ENCODE measurements at places on chromosomes 11 and 22. TPM values are rescaled to one million over a fixed set of nuclear protein-coding genes. Genes with fewer than 3 reads are reported as not detected.

DNA sequence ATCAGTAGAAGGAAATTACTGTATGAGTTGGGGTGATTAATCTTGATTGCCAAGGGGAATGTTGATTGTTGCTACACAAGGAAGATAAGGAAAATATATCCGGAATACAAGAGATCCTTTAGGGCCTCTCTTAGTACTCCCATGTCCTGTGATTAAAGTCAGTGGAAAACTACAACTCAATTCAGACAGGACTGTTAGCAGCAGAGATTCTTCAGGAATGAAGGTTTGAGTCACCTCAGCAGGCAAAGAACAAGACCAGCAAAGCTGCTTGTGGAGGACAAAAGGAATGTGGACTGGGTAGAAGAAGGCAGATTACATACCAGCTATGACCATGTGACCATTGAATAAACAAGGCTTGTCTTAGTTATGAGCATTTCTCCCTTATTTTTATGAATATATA lies 478.2 kb downstream of the BUD13 start:
- no peak for DNase-seq

GRCh38 chr11:20962581-20962980 lies 293.2 kb downstream of the NELL1 start:
- DNase-seq: no peak

- DNase-seq: peak; percentile 82
Observed at GRCh38 chr22:41048791-41049717, 43.3 kb upstream of the EP300 start.

VSTM5 gene
- total RNA-seq: 0.22 TPM

- no peak for DNase-seq
Observed at GRCh38 chr11:46588915-46589314, 4.9 kb downstream of the AMBRA1 start.

DNA sequence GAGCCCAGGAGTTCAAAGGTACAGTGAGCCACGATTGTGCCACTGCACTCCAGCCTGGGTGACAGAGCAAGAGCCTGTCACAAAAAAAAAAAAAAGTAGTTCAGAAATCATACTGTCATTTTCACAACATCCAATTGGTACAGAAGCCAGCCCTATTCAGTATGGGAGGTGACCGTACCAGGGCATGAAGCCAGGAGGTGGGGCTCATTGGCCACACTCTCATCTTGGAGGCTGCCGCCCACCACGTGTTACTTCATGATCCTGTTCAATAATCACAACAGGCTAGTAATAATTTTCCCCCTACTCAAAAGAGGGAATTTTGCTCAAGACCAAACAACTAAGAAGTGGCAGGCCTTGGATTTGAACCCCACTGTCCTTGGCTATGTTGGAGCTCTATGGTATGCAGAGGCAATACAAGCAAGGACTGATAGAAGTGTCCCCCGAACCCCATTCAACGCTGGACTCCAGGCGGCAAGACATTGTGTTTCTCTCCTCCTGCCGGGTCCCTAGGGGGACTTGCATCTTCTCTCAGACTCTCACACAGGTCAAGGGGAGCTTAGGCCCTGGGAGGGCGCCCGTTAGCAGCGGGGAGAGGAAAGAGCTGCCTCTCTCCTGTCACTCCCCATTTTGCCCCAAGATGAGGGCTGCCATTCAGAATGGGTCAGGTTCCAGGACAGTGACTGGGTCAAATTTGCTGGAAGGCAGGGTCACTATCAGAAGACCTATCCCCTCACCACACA lies 40.2 kb upstream of the EMID1 start:
- DNase-seq: peak; percentile 35

RIC3 gene
- total RNA-seq: 14.3 TPM

GRCh38 chr11:25317216-25317615 lies 820.4 kb downstream of the LUZP2 start:
- DNase-seq: no peak

- no peak for DNase-seq
Observed at GRCh38 chr11:46889689-46890475, 28.5 kb downstream of the LRP4 start.

- DNase-seq: no peak
Observed at GRCh38 chr11:113855803-113856202, 19.6 kb downstream of the USP28 start.

DNA sequence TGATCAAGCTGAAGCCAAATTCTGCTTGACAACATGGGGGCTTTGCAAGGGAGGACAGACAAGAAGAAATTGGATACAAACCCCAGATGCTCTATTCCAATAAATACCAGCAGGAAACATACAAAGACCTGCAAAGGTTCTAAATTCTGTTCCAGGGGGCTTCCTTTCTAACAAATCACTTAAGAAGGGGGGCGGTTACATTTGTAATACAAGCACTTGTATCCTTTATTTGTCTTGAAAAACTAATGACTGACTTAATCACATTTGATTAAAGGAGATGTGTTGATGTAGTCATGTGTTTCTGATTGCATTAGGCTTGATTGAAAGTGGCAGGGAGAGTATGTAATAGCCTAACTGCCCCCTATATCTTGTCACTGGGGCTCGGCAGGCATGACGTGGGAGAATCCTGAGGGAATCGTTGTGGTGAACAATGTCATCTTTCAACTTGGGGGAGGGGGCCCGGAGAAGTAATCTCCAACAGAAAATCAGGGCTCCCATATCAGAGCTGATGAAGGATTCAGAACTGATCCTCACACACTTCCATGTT lies 361.7 kb downstream of the INSC start:
- no peak for DNase-seq

DNA sequence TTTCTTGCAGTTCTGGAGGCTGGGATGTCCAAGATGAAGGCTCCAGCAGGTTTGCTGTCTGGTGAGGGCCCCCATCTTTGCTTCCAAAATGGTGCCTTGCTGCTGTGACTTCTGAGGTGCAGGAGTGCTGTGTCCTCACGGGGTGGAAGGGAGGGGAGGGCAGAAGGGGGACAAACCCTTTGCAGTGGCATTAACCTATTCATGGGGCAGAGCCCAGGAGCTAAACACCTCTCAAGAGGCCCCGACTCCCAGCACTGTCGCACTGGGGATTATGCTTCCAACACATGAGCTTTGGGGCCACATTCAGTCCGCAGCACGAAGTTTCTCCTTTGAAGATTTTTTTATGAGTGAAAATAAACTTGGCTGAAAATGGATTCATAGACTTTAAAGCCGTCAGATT lies 25.5 kb upstream of the OSBPL5 start:
- no peak for DNase-seq

GRCh38 chr11:62757846-62758788 lies 3.3 kb upstream of the POLR2G start:
- no peak for DNase-seq

ELMOD1 gene
- total RNA-seq: 0.89 TPM

Measured in cardiac septum (tissue), 1 donor.